ENCODE measurements at places on chromosomes 12 and 14.

DNA sequence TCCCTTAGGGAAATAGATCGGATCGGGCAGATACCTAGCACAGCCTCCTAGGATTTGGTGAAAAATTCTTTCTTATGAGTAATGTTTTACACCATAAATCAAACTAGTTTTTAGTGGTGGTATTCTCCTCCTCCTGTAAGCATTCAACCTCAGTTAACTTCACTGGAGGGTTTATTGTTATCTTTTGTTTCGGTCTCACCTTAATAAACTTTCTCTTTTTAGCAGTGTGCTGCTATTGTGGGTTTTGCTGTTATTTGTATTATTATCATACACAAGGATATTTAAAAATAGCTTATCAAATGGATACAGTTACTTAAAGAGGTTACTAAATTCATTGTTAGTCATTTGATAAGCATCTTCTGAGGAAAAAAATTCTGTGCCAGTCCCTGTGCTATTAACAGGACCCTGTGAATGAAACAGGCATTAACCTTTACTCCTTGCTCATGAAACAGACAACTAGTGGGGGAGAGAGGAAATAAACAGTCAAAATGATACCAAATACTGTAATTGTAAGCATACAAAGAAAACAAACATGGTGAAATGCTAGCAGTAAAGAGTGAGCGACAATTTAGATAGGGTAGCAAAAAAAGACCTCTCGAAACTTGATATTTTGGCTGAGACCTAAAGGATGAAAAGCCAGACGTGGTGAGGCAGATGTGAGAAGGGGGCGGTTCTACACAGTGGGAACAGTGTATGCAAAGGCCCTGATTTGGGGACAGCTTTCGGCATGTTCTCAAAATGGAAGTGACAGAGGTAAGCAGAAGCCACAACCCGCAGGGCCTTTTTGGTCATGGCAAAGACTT lies 178.7 kb upstream of the SOX5 start:
- no peak for DNase-seq

DNA sequence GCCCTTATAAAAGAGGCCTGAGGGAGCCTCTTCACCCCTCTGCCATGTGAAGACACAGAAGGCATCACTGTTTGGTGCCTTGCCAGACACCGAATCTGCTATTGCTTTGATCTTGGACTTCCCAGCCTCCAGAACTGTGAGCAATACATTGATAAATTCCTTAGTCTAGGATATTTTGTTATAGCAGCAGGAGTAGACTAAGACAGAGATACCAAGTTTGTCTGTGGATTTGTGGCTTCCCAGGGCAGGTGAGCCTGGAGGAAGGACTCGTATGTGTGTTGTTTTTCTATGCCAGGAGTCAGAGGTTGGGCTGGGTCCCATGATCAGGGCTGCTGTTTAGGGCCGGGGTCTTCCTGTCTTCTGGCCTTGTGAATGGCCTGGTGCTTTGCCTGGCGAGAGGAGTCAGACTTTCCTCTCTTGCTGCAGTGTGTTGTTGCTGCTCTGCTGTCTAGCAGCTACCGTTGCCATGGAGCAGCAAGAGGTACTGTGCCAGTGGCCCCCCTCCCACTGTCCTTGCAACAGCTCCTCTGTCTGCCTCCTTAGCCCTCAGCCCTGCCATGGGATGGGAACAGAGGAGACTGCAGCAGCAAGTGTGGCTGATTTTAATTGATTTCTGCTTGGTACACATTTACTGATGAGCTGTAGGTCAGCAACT lies 111.2 kb downstream of the CHST11 start:
- no peak for DNase-seq

- DNase-seq = no peak
These were observed 72.9 kb upstream of the SRSF5 start for GRCh38 chr14:69693801-69694729.

DNA sequence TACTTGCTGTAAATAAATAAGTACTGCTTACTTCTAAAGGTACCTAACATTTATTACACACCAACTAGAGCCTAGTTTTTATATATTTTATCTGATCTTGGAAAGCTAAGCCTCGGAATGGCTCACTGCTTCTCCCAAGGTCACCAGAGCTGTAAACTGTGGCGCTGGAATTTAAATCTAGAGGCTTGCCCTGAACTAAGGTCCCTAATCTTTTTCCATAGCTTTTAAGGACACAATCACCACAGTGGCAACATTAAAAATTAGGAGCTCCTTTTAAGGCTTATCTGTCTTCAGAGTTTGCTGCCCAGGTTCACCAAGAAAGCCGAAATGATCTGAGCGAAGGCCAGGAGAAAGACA lies 670 bp downstream of the CCNB1IP1 start:
- DNase-seq = no peak

GRCh38 chr12:50132505-50133135 lies 20.6 kb downstream of the COX14 start:
- peak; percentile 44 for DNase-seq

- DNase-seq = no peak
These were observed 50.5 kb downstream of the KIF26A start for GRCh38 chr14:104188727-104189400.

GRCh38 chr12:51484119-51484518 lies 59.5 kb downstream of the SLC4A8 start:
- DNase-seq = no peak

DNA sequence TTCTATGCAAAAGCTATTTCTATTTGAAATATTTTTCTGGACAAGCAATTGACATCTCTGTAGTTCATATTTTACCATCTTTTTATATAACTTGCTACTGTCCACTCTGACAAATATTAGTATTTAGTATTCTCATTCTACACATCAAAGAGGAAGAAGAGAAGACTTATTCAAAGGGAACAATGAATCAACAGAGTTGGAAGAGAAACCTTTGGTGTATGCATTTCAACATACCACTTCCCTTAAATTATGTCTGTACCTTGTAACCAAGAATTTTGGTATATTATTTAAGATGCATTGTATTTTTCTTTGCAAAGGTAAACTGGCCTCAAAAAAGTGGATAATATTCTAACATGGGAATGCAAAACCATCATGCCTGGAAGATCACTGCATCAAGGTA lies 72.1 kb upstream of the DUSP6 start:
- DNase-seq = no peak
